ENCODE measurements at places on chromosomes 6 and 20.
A peak's percentile ranks its signal among the peaks of the same experiment; 100 is the strongest.

DNA sequence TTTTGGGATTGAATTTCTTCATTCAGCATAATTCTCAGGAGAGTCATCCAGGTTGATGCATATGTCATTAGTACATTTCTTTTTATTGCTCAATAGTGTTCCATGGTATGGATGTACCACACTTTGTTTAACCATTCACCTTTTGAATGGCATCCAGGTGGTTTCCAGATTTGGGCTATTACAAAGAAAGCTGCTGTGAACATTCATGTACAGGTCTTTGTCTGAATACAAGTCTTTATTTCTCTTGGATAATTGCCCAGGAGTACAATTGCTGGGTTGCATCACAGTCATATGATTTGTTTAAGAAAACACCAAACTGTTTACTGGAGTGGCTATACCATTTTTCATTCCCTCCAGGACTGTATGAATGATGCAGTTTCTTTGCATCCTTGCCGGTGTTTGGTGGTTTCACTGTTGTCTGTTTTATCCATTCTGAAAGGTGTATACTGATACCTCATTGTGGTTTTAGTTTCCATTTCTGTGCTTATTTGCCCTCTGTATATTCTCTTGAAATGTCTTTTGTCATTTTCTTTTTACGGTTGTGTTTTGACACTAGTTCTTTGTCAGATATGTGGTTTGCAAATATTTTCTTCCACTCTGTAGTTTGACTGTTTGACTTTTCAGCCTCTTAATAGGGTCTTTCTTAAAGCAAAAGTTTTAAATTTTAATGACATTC is 8.8 kb downstream of the CDKAL1 start:
- peak; percentile 56 for DNase-seq

DNA sequence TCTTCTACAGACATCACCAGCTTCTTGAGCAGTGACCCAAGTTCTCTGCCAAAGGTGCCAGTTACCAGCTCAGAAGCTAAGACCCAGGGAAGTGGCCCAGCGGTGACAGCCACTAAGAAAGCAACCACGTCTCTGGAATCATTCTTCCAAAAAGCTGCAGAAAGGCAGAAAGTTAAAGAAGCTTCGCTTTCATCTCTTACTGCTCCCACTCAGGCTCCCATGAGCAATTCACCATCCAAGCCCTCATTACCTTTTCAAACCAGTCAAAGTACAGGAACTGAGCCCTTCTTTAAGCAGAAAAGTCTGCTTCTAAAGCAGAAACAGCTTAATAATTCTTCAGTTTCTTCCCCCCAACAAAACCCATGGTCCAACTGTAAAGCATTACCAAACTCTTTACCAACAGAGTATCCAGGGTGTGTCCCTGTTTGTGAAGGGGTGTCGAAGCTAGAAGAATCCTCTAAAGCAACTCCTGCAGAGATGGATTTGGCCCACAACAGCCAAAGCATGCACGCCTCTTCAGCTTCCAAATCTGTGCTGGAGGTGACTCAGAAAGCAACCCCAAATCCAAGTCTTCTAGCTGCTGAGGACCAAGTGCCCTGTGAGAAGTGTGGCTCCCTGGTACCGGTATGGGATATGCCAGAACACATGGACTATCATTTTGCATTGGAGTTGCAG is 15.2 kb downstream of the GTPBP2 start:
- DNase-seq = no peak

DNA sequence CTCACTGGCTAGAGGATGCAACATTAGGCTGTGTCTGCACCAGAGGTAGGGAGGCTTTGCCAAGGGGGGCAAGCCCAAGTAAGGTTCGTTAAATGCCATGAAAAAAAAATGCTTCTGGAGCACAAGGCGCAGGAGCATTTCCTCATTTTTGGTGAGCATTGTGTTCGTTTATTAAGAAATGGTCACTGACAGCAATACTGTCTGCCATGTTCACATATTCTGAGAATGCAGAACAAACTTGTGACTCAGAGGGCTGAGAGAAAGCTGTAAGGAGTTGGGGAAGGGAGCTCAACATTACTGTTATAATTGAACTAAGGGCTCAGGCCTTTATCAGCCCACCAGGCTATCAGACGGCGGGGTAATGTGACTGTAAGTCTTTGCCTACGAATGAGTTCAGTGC is 465.4 kb upstream of the BTBD3 start:
- DNase-seq = no peak

DNA sequence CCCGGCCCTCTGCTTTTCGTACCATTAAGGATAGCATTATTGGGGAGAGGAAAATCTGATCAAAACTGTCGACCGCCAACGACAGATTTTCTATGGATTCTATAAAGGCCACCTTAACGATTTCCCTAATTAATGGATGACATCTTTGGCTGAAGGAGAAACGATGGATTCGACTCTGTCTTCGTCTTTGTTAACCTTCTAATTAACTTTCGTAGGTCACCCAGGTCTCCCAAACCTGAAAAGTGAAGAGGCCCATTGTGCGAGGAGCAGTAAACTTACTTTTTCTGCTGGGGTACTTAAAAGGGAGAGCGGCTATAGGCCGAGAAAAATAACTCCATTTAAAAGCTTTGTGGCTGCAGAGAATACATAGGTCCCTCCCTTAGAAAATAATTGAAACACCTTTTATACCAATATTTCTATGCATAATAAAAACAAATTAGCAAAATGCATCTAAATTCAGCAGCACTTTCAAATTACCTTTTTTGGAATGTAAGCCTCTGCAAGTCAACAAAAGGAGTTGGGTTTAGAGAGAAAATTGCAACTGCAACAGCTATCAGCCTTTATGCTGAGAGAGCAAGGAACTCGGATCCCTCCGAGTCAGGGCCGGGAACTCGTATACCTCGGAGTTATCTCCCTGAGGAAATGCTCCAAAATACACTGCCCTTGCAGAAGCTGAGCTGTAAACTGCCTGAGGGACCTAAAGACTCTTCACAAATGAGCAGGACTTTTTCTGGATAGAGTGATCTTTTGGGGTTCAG is 31.4 kb upstream of the NR2E1 start:
- DNase-seq = no peak

DNA sequence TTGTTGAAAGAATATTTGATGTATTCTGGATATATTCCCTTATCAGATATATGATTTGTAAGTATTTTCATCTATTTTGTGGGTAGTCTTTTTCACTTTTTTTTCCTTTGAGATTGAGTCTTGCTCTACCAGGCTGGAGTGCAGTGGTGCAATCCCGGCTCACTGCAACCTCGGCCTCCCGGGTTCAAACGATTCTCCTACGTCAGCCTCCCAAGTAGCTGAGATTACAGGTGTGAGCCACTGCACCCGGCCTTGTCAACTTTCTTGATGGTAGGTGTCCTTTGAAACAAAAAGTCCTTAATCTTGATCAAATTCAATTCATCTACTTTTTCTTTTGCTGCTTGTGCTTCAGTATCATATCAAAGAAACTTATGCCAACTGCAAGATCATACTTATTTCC is 297.2 kb upstream of the NRSN1 start:
- no peak for DNase-seq

Data from GM13976 (cell line).